ENCODE measurements at places on chromosomes 5 and 9.

DNA sequence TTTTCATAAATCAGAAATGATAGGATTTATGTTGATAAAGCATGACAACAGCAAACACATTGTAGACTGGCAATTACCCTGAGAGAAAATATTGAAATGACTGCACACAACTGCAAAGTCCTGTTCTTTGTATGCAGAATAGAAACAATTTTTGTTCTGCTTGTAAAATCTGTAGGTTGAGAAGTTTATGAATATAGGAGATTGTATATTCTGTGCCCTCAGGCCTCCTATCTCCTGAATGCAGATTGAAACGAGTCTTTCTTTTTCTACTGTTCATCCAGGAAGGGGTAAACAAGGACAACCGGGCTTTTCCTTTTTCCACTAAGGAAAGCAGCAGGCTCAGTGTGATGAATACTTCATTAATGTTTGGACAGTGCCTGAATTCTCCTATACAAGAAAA is 95.0 kb upstream of the HAPLN1 start:
- no peak for DNase-seq

GRCh38 chr5:1052641-1053390 is 44.2 kb downstream of the NKD2 start:
- DNase-seq, result no peak

DNA sequence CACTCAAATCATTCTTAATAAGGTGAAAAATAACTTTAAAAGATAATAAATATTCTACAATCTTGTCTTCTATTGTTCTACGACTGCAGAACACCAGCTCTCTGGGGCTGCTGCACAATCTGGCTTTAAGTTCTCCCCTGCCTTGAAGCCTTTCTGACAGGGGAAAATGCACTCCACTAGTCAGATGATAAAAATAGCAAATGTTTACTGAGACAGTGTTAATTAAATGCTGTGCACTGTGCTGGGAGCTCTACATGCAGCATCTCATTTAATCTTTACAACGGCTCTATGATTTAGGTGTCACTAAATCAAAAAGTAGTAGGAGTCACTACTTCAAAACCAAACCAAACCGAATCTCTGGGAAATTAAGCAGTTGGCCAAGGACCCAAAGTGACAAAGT is 132.7 kb downstream of the SLIT3 start:
- DNase-seq, result no peak

GRCh38 chr9:77712533-77713130 is 64.5 kb upstream of the GNA14 start:
- no peak for DNase-seq

GRCh38 chr9:128459011-128459410 is 3.2 kb downstream of the ODF2 start:
- no peak for DNase-seq

DNA sequence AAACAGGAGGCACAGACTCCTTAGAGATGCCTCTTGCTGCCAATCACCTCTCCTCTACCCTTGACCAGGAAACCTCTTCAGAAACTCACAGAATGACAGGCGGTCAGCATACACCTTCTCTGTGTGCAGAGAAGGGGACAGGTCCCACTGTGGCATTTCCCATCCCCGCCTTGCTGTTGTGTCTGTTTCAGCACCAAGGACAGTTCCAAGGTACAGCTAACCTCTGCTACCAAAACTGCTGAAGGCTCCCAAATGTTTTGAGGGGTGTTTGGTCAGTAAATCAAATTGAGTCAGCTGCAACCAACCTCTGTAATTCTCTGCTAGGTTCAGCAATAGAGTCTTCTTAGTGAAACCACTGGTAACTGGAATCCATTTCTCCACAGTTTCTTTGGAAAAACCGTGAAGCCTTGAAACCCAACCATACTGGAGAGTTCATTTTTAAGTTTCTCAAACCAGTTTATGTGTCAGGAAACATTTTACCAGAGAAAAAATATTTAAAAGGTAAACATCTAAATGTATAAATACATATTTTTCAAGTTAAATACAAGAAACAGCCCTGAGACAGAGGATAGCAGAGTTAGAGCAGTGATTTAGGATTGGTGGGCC is 122.0 kb downstream of the DRD1 start:
- no peak for DNase-seq

DNA sequence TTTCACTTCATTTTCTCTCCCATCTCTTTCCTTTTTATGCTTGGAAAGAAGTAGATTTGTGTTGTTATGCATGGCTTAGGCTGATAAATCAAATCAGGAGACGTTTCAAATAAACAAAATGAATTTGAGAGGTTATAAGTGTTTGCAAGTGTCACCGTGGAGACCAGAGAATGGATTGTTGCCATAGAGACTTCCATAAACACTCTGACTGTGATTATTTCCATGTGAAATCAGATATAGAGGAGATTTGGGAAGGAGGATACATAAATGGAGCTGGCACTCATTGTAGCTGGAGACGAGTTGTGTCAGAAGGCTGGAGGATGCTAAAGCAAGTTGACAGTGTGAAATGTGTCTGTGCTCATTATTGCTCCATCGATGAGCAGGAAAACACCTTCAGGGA is 84.2 kb upstream of the PCSK1 start:
- DNase-seq, result no peak

DNA sequence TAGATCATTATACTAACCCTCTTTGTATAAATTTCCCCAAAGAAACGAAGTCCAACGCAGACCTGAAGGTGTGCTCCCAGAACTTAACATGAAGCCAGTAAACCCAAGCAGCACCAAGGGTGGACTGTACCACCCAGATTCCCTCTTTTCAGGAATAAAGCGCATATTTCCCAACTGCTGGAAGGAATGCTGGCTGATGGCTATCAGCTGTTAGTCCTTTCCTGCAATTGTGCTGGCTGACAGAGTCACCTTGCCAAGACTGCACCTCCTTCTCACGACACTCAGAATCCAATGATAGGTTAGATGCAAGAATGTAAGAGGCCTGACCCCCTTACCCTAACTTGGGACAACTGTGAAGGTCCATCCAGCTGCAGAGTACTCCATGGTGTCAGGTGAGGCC is 93.9 kb downstream of the MAPKAP1 start:
- DNase-seq, result no peak

- no peak for DNase-seq
Measured at GRCh38 chr9:112582371-112583262, 96.0 kb downstream of the KIAA1958 start.

DNA sequence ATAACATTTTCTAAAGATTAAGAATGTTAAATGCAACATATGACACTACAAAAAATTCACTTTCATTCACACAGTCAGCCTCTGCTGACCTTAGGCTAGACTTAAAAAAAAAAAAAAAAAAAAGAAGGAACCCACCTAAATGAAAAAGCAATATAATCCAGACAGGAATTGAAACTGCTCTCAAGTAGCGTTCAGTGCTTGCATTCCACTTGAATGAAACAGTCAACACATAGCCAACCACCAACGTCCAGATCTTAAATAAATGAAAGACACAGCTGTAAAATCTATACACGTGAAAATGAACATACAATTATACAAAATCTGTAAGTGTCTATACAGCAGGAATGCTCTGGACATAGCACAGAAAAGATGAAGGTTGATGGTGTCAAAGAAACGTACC is 11.4 kb downstream of the TMEM245 start:
- DNase-seq, result no peak
